ENCODE measurements at places on chromosomes 12 and 14.

- DNase-seq: no peak
Measured at GRCh38 chr14:102584871-102585869, 7.3 kb upstream of the RCOR1 start.

DNA sequence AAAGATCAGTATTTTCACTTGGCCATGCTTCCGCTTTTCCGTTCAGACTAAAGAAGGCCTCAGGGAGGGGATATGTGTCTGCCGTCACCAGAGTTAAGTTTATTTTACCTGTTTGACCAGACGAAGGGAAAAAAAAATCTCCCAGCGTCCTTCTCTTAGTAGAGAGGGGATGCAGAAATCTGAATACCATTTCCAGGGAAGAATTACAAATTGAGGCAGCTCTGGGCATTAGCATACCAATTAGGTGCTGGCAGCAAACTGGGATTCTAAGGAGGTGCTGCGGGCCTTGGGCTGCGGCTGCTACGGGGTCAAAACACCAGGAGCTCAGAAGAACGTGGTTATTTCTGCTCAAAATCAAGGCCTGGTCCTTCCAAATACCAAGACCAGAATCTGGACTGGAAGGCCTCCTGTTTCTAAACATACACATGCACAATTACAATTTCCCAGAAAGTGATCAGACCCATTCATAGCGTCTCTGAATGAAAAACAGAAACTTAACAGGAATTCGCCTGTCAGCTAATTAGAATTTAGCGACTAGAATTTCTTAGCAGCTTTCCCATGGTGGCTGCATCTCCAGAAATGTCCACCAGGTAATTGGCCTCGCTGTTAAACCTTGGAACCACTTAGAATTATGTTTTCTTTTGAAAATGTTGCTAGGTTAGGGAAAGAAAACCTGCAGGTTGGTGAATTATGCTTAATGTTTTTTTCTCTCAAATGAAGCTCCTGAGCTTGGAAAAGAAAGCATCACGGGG is 617.0 kb downstream of the VRK1 start:
- DNase-seq: no peak

- DNase-seq: no peak
Measured at GRCh38 chr12:47120736-47121135, 41.0 kb upstream of the AMIGO2 start.

GRCh38 chr12:3622021-3622821 is 130.7 kb downstream of the CRACR2A start:
- no peak for DNase-seq

- no peak for DNase-seq
Measured at GRCh38 chr14:95533822-95534221, 1.0 kb upstream of the GLRX5 start.

DNA sequence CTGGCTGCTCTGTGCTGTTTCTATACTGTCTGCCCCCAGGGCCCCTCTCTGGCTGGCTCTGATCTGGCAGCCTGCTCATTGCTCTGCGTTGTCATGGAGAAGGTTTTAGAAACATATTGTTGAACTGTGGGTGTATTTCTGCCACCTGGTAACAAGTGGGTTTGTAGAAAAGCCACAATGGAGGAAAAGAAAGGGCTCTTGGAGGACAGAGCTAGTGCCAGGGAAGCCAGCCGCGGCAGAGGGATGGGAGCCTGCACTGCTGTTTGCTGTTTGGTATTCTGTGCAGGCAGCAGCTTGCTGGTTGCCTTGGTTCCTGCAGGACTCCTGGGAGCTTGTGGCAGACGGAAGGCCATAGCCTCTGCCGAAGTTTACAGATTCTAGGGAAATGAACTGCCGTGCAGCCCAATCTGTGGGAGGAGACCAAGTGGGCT is 15.1 kb downstream of the CCDC177 start:
- DNase-seq: no peak

DNA sequence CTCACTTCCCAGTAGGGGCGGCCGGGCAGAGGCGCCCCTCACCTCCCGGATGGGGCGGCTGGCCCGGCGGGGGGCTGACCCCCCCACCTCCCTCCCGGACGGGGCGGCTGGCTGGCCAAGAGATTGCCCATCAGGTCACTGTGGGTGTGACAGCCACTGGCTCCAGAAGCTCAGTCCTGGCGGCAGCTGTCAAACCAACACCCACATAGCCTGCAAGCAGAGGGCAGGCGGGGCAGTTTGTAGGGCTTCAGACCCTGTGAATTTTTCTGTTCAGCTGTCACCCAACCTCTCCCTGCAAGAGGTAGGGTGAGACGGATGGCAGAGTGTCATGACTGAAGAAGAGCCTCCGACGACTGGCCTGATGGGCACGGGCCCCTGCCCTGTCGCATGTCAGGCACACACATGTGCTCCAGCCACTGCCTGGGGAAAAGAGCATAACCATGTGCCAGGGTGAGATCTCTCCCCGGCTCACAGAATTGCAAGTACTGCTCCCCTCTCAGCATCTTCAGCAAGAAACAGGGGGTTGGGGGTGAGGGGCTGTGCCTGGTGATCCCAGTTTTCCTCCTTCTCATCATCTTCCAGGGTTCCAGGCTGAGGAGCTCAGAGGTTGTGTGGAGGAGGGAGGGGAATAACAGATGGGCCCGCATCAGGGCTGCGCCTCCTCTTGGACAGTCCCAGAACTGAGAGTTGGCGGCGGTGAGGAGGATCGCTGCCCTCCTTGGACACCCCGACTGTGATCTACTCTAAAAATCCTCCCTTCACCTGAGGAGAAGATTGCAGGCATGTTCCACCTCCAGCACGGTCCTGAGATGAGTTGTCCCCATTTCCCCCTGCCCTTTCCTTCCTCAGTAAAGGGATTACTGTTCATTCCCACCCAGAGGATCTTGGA is 11.2 kb upstream of the PRPH start:
- no peak for DNase-seq

DNA sequence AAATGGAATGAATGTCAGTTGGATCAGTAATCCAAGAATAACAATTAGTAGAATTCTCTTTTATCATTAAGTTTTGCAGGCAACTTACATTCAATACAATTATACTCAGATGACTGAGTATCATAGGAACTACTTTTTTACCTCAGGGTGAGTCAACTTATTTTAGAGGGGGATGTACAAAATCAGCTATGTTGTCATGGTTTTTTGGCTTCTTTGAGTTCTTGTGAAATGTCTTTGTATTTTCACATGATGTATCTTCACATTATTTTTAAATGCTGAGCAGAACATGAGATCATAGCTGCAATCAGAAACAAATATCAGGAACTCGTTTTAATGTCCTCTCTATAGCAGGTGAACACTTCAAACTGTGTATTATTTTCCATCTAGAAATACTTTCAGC is 65.3 kb upstream of the PTPRR start:
- DNase-seq: no peak

DNA sequence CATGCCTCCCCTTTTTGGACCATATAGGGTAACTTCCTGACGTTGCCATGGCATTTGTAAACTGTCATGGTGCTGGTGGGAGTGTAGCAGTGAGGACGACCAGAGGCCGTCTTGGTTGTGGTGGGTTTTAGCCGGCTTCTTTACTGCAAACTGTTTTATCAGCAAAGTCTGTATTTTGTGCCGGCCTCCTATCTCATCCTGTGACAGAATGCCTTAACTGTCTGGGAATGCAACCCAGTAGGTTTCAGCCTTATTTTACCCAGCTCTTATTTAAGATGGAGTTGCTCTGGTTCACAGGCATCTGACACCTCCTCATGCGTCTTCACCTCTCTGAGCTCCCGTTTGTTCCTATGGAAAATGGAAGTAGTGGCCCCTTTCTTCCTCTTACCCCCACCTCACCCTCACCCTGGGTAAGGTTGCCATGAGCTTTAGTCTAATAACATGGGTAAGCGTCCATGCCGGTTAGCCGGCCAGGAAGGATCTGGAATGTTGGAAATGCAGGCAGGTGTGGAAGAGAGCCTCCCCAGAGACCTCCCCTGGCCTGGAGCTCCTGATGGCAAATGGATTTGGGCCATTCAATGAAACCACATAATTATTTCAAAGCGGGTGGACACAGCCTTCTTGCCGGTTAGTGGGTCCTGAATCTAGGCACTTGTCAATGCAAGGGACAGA is 18.6 kb downstream of the HHIPL1 start:
- no peak for DNase-seq

GRCh38 chr12:47819896-47820630 is at the start of gene HDAC7:
Gene HDAC7, minus strand, starts transcription at chr12:47819903. Its CDS starts 118 bp downstream, at chr12:47819785.
- DNase-seq: peak; percentile 83

- no peak for DNase-seq
Measured at GRCh38 chr14:29310757-29311156, 544.2 kb downstream of the FOXG1 start.

GRCh38 chr12:52147964-52148463 is 43.8 kb downstream of the KRT80 start:
- no peak for DNase-seq

GRCh38 chr12:131032082-131032750 is 78.5 kb downstream of the ADGRD1 start:
- no peak for DNase-seq

Measured in tibial nerve (tissue), 4 donors.